LNCaP clone FGC (cell line): ENCODE measurements at places on chromosomes 13 and 19.

- DNase-seq: no peak
Observed at GRCh38 chr19:17505223-17505622, 6.2 kb upstream of the PGLS start.

DNA sequence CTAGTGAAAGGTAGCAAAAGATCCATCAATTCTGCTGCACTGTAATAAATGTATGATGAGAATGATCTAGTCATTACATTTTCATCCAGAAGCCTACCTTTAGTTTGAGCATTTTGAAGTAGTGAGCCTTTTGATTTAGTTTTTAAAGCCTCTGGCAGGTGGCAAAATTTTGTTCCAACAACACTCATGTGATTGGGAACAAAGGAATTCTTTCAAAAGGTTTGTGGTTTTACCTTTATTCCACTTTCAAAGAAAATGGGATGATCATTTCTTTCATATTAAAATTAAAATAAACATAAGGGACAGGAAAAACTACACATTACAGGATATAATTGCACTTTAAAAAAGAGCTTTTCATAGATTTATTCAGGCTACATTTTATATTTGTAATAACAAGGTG is 260.2 kb downstream of the DACH1 start:
- no peak for DNase-seq

- DNase-seq: no peak
Observed at GRCh38 chr19:38528931-38529330, 88.8 kb downstream of the MAP4K1 start.

DNA sequence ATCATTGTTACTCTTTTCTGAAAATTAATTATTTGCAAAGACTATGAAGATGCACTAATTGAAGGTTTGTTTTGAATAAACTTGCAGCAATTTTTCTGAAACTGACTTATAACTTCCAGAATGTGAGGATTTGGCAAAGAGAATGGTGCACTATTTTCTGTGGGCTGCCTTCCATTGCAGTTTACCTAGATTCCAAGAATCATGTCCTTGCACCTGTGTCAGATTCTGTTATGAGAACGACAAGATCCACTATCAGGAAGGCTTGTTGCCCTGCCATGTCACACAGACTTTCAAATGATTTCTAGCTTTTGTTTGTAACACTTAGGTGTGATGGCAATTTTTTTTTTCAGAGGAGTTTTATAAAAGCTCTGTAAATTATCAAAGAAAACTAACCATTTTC is 5.6 kb upstream of the SLAIN1 start:
- DNase-seq: no peak

GRCh38 chr19:34711890-34712289 is 22.2 kb upstream of the ZNF181 start:
- DNase-seq: no peak
